ENCODE measurements at places on chromosomes 1 and 21.

GRCh38 chr1:26016258-26016952, 5.2 kb upstream of the EXTL1 start:
- DNase-seq: no peak

- DNase-seq: no peak
Measured at GRCh38 chr1:156513185-156513584, 12.6 kb upstream of the MEF2D start.

DNA sequence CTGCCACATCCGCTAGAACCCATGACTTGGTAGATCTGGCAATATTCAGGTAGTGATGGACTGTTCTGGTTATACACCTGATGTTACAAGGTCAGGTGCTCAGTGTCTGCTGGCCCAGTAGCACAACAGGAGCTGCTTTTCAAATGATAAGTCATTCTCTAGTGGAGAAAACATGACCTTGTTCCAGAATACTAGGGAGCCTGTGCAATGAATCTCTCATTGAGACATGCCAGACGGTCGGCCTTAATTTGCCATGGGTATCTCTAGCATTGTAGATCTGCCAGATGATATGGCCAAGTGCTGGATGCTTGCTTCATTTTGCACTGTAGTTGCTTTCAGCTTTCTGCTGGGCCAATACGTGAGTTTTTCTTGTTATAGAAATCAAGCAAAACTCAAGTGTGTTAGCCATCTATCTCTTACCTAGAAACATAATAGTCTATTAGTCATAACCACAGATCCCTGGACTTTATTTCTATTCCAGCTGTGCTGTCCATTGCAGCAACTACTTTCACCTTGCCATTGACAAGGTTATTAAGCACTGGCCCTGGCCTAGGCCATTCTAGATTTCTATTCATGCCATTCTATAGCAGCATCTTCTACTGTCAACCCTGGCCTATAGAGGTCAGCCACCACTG, 13.9 kb upstream of the CENPF start:
- no peak for DNase-seq

DNA sequence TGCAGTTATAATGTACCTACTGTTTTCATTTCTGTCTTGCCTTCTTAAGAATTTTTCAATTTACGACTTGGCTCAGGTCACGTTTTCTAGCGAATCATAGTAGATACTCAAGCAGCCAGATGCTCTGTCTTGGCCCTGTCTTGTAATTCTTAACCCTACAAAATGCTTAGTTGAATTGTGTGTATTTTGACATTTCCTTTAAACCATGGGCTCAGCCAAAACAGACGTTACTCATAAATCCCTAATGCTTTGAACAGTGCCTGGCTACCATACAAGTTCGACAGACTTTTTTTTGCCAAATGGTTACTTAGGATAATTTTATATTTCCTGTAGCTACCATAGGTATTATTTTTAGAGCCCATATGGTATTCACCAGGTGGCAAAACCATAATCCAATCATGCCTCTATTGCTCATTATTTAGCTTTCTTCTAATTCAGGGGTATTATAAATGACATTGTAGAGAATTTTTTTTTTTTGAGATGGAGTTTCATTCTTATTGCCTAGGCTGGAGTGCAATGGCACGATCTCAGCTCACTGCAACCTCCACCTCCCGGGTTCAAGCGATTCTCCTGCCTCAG, 54.3 kb downstream of the KCNK1 start:
- no peak for DNase-seq

- no peak for DNase-seq
Measured at GRCh38 chr1:183883623-183884022, 78.7 kb downstream of the RGL1 start.

DNA sequence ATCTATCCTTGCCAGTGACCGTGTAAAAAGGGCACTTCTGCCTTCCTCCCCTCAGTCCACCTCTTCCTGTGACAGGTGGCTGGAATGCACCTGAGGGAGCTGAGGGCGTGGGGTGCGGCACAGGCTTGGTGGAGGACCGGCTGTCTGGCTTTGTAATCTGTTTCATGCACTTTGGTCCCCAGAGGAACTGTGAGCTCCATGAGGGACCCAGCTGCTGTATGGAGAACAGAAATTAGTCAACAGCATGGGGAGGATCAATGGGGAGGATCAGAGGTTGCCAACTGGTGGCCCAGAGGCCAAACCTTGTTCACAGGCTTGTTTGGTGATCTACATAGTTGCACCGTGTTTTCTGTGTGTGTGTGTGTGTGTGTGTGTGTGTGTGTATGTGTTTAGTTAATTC, 19.0 kb upstream of the LUZP1 start:
- no peak for DNase-seq

- no peak for DNase-seq
Measured at GRCh38 chr1:230787471-230787870, 40.3 kb downstream of the CAPN9 start.

- DNase-seq: no peak
Measured at GRCh38 chr1:2279210-2279639, 51.1 kb downstream of the SKI start.

DNA sequence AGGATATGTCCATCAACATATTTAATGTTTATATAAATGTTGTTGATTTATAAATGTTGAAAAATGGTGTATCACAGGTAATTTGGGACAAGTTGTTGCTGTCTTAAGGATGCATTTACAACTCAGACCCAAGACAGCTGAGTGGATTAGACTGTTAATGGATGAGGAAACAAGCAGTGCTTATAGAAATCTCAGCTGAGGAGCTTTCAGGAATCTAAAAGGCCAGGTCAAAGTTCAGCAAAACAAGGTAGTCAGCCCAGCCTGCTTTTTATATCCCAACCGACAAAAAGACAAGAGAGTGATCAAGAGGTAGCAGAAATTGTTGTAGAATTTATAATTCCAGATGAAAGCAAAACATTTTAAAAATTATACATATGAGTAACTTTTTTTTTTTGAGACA, 16.6 kb upstream of the USP1 start:
- no peak for DNase-seq

DNA sequence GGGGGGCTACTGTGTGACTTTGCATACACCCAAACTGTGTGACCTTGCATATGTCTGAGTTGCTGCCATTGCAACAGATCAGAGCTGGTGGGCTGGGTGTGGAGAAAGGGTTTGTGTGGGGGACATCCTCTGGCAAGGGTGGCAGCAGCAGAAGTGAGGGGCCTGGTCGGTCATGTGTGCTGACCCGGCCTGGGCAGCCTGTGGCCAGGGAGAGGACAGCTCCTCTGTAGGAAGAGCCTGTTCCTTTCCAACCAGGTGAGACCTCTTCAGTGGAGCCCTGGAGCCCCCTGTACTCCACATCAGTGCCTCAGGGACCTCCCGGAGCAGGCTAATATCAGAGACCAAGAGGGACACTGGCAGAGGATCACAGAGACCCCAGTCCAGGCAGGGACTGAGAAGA, 8.3 kb downstream of the PCSK9 start:
- DNase-seq: no peak

GRCh38 chr1:56188221-56188620, 391.1 kb downstream of the PLPP3 start:
- no peak for DNase-seq

DNA sequence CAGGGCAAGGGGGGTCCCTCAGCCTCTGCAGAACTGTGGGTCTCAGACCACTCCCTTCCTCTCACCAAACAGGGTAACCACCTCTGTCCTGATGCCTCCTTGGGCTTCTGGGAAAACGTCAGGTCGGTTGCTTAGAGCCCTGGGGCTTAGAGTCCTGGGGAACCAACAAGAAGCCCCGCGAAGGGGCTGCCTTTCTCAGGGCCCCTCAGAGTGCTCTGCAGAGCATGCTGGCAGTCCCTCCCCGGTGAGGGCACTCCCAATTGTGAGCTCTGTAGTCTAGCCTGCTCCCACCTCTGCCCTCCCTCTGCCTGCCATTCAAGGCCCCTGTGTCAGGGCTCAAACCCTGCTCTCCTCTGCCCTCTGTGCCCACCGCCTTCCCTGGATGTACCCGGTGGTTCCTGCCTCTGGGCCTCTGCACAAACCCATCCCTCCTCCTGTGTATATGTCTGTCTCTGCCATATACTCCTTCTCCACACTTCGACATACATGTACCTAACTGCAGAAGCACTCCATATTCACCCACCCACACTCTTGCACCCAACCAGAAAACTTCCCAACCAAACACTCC, 92.3 kb downstream of the DMRTB1 start:
- no peak for DNase-seq

DNA sequence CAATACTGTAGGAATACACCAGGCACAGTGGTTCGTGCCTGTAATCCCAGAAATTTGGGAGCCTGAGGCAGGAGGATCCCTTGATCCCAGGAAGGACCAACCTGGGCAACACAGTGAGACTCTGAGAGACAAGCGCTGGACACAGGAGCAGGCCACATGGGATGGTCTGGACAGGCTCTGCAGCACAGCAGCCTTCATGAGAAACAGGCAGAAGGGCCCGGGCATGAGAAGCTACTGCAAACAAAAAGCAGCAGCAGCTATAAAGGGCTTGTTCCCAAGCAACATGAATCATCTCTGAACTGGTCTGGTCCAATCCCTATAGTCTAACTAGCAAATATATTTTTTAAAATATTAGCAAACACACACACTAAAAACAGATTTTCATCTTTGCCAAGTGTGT, 35.5 kb upstream of the SLAMF9 start:
- DNase-seq: no peak

- DNase-seq: no peak
Measured at GRCh38 chr1:115712911-115713609, 55.5 kb downstream of the CASQ2 start.

DNA sequence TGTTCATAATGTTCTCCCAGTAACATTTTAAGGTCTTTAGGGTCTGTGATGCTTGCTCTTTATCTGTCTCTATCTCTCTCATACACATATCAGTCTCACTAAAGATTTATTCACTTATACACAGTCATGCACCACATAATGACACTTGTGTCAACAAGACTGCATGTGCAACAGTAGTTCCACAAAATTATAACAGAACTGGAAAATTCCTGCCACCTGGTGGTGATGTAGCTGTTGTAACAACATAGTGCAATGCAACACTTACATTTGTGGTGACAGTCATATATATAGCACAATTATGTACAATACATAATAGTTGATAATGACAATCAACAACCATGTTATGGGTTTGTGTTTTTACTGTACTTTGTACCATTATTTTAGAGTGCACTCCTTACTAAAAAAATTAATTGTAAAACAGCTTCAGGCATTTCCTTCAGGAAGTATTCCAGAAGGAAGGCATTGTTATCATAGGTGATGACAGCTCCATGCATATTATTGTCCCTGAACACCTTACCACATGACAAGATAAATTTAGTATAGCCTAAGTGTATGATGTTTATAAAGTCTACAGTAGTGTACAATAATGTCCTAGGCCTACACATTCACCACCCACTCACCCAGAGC, 8.1 kb downstream of the TDRD5 start:
- DNase-seq: no peak

DNA sequence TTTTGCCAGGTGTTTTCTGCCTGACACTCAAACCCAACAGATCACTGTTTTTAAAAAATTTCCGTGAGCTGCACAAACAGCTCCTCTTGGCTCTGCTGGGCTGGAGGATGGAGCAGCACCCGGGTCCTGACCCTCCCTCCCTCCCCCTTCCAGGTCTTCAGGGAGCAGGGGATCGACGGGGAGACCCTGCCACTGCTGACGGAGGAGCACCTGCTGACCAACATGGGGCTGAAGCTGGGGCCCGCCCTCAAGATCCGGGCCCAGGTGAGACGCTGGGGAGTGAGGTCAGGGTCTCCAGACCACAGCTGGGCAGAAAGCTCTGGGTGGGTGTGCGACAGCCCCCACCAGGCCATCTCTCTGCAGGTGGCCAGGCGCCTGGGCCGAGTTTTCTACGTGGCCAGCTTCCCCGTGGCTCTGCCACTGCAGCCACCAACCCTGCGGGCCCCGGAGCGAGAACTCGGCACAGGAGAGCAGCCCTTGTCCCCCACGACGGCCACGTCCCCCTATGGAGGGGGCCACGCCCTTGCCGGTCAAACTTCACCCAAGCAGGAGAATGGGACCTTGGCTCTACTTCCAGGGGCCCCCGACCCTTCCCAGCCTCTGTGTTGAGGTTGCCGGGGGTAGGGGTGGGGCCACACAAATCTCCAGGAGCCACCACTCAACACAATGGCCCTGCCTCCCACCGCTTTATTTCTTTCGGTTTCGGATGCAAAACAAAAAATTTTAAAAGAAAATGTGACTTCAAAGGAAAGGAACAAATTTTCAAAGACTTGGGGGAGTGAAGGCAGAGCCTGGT, 15.3 kb downstream of the NOC2L start:
- DNase-seq: no peak

DNA sequence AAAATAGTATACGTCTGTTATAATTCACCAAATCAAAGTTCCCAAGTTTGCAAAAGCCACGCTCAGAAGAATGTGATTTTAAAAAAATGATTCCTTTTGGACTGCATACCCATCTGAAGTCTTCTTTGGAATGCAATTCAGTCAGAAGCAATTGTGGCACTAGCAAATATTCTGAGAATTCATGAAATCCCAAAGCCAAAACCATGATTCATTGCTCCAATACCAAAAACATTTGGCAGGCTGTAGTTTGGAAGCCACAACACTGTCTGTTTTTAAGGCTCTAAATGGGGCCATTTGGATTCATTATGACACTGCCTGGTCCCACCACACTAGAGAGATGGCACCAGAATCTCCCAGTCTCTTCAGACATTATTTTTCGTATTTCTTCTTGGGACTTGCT, 21.8 kb upstream of the LRRC53 start:
- DNase-seq: no peak
